GM03348 (cell line): ENCODE measurements at places on chromosomes 7 and 10.

GRCh38 chr7:28955356-28955717, 2.8 kb downstream of the TRIL start:
- no peak for DNase-seq

- no peak for DNase-seq
These were observed 141.8 kb downstream of the CTTNBP2 start for GRCh38 chr7:117731455-117731854.

DNA sequence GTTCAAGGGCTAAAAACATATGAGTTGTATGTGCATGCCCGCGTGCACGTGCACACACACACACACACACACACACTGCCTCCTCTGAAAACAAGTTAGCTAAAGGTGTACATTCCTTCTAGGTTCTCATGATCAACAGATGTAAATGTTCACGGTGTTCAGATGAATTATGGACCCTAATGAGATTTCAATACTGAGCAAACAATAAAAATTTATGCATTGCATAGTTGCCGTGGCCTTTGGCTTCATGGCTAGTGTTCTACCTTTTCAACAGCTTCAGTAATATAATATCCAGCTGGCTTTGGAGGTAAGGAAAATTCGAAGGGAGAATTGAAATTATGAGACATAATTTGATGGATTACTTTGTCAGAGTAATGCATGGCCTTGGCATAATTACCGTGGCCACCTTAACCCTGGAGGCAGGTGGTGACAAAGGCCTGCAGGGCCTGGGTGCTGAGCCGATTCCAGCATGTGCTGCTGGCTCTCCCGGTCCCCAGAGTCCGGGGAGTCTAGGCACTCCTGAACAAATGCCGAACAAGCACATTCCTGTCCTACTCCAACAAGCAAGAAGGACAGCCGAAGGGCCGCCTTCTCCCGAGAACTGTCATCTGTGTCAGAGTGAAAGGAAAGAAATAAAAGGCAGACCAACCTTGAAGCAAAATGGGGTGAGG, 166.6 kb upstream of the TCF7L2 start:
- peak; percentile 48 for DNase-seq

- DNase-seq: no peak
These were observed 130.0 kb downstream of the THSD7A start for GRCh38 chr7:11701829-11702560.

DNA sequence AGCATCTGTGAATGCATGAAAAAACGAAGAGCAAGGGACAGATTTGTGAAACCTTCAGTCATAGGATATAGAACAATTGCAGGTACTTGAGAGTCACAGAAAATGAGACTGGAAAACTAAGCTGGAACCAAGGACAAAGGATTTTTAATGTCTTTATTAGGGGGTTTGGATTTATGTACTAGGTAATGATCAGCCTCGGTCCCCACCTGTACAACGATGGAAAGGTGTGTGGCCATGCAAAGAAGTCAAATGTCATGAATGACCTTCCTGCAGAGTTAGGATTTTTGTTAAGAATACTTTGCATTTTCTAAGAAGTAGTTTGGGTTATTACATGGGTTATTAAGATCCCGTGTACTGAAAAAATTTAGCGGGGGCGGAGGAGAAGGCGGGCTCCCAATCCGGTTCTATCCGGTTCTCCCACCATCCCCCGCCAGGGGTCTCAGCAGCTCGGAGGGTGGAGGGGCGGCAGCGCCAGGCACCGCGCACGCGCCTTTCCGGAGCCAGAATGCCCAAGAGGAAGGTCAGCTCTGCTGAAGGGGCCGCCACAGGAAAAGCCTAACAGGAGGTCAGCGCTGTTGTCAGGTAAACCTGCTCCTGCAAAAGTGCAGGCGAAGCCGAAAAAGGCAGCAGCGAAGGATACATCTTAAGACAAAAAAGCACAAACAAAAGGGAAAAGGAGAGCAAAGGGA, 327.5 kb upstream of the PLXDC2 start:
- peak; percentile 11 for DNase-seq

GRCh38 chr10:127812041-127812440, 75.1 kb downstream of the FOXI2 start:
- no peak for DNase-seq

DNA sequence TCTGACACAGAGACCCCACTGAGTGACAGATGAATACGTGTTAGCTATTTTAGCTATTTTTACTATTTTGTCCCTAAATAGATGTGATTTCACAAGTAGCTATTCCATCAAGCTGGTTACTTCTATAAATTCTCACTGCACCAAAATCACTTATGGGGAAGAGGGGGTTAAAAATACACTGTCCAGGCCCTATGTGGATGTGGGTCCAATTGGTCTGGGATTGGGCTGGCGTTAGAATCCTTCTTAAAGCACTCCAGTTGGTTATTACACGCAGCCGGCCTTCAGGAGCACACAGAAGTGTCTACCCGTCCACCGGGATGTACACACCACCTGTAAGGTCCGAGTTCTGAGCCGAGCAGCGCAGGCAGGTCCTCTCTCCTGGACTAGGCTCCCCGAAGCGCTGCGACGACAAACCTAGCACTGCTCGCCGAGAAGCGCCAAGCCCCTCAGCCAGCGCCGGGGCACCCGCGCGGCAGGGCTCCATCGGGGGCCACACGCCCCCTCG, 222.3 kb upstream of the MKLN1 start:
- no peak for DNase-seq

- no peak for DNase-seq
These were observed 236.6 kb downstream of the ELMO1 start for GRCh38 chr7:37212051-37212450.

DNA sequence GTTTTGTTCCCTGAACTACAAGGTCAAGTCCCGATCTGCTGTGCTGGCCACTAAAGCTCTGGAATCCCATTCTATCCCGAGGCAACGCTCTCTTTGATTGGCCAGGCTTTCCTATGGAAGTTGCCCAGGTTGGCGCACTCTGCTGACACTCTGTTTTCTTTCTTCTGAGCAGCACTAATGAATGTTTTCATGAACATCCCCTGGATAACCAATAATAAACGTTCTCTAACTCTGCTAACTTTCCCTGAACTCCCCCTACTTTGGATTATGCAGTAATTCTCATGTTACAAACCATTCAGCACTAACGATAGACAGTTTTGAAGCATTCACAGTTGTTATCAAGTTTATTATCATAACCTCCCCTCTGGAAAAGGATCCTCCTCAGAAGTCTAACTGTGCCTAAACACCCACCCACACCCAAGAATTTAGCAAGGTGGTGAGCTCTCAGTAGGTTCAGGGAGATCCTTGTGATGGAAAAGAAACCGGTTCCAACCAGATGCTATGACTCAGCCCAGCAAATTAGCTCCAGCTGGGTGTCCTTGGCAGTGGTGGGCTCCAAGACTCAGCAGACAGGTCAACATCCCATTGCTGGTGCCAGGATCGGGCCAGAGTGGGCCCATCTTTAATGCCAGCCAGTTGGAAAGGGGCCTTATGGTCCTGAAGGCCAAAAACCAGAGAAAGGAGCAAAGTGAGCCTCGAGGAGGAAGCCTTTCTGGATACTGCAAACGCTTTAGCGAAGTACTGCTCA, 68.4 kb downstream of the CREB3L2 start:
- DNase-seq: peak; percentile 47

- DNase-seq: no peak
These were observed 17.5 kb downstream of the TRIM24 start for GRCh38 chr7:138477581-138477980.

GRCh38 chr10:57786850-57787750, 480.6 kb downstream of the IPMK start:
- DNase-seq: no peak

DNA sequence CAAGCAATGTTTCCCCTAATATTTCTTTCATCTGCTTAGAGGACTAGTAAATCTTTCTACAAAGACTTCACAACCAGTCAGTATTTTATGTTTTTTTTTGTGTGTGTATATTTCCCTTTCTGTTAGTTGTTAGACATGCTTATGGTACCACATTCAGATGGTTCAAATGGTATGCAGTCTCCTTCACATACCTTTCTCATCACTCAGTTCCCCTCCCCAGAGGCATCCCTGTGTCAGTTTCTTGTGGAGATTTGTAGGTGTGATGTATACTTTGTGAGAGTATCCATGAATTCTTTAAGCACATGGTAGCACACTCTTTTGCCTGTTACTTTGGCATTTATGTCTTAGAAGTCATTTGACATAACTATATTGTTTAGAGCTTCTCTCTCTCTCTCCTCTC, 4.4 kb downstream of the ZNF485 start:
- DNase-seq: no peak

GRCh38 chr7:45863715-45864114, 9.2 kb downstream of the CCDC201 start:
- DNase-seq: no peak

GRCh38 chr7:38977685-38978084, at the start of gene POU6F2:
Gene POU6F2 (plus strand): TSS chr7:38977909. CDS start chr7:38977954, 45 bp downstream.
- no peak for DNase-seq
